ENCODE measurements at places on chromosomes 6 and 20.

DNA sequence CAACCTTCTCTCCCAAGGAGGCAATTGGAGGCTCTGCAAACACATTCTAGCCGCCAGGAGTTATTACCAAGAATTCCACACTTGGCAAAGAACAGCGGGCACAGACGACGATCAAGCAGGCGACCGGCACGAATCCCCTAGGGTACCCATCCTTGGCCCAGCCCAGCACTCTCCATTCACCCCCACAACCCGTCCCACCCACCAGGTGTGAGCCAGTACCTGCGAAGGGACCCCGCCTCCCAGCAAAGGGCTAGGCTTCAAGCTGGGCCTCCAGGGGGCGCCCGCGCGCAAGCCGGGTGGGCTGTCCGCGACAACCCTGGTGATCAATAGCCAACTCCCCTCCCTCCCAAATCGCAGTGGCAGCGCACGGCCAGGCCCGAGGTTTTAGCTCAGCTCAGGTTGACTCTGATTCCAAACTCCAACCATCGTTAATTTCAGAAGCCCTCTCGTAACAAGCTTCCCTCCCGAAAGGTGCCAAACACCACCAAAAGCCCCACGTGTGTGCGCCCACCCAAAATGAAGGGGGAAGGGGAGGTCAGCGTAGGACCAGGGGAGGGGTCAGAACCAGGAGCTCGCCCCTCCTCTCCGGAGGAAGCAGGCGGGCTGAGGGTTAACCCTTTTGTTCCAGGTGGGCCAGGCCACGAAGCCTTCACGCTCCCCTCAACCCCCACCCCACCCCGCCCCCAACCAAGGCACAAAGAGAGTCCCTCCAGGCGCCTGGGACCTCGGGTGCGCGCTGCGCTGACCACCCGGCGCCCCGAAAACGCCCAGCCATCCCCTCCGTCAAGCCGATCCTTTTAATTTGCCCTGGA is 2.1 kb downstream of the SALL4 start:
- peak; percentile 69 for DNase-seq

- no peak for DNase-seq
Measured at GRCh38 chr20:37630993-37631392, 62.8 kb upstream of the CTNNBL1 start.

GRCh38 chr6:90183587-90184333 is 112.9 kb downstream of the BACH2 start:
- no peak for DNase-seq

GRCh38 chr6:139448998-139449610 is 74.7 kb upstream of the CITED2 start:
- no peak for DNase-seq

- no peak for DNase-seq
Measured at GRCh38 chr20:444117-444516, 18.2 kb downstream of the TBC1D20 start.

GRCh38 chr6:71106276-71106675 is 149.4 kb upstream of the B3GAT2 start:
- no peak for DNase-seq

DNA sequence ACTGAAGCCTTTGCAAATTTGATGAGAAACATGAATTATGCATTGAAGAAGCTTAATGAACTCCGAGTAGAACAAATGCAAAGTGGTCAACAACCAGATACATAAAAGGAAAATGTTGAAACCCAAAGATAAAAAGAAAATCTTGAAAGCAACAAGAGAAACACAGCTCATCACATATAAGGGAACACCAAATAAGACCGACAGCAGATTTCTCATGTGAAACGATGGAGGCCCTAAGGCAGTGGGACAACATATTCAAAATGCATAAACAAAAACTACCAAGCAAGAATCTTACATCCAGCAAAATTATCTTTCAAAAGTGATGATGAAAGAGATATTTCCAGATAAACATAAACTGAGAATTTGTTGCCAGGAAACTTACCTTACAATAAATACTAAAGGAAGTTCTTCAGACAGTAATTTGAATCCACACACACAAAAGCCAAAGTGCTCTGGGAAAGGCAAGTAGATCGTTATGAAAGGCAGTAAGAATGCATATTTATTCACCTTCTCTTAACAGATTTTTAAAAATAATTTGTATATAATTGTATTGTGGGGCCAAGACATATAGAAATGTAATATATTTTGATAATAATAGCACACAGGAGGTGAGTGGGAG is 22.5 kb downstream of the SLC52A3 start:
- no peak for DNase-seq

- DNase-seq: no peak
Measured at GRCh38 chr6:36743032-36743431, 45.4 kb downstream of the RAB44 start.

- DNase-seq: no peak
Measured at GRCh38 chr6:2962004-2962403, 9.4 kb downstream of the SERPINB6 start.

GRCh38 chr6:147497472-147497871 is 11.0 kb upstream of the SAMD5 start:
- no peak for DNase-seq

GRCh38 chr6:144756469-144756868 is 471.3 kb downstream of the UTRN start:
- DNase-seq: no peak

DNA sequence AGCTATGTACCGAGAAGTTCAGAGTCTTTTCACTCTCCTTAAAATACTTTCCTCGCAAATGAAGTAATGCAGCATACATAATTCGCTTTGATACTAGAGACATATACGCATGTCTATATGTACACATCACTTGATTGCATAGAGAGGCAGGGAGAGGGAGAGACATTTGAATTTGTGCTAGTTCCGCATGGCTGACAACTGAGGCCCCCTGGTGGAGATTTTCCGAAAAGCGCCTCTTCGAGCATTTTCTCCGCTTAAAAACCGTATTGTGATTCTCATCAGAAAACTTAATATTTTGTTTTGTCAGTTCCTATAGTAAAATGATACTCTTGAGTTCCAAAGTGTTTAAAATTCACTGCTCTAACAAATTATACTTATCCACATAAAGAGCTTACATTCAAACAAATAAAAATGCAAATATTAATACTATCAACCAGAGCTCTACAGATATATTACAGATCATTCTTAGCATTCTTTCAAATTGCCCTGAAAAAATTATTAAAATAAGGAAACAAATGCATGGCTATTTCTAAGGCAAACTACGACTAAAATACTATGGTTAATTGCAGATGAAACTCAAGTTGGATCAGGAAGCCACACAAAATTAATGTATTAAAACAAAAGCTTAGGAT is 637 bp downstream of the MYLK4 start:
- peak; percentile 58 for DNase-seq

GRCh38 chr6:140276719-140277118 is 902.3 kb upstream of the CITED2 start:
- no peak for DNase-seq

DNA sequence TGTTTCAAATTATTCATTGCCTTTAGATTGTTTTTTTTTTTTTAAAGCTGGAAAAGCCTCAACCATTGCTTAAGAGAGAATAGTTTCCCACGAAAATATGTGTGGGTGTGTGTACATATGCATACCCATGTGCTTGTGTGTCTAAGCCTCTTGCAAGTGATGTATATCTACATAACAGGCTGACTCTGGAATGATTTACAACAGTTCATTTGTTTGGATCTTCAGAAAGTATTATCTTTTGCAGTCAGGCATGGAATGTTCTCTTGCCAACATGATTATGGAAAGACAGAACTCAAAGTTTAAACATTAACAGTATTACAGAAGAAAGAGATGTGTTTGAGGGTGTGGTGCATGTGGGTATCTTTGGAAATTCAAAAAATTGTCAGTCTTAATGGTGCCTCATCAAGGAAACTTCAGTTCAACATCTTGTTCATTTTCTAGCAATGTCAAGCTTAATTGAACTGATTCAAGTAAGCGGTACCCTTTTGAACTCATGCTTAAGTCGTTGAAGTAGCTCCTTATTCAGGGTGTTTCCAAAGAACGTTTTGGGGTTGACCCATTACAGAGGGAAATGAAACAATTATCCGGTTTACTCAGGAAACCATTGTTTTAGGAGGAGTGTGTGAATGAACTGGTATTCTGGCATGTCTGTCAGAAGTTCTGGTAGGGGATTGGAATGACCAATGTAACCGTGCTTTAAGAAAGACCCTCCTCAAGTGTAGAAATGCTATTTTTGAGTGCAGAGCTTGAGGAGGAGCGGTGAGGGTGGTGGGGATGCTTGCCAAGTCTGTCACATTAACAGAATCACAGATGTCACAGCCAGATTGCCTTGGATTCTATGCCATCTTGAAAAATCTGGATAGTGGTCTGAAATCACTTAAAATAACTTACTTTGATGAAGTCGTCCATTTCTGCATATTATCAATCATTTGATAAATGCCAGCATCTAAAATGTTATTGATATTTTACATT is 60.3 kb downstream of the ADGRG6 start:
- DNase-seq: no peak

DNA sequence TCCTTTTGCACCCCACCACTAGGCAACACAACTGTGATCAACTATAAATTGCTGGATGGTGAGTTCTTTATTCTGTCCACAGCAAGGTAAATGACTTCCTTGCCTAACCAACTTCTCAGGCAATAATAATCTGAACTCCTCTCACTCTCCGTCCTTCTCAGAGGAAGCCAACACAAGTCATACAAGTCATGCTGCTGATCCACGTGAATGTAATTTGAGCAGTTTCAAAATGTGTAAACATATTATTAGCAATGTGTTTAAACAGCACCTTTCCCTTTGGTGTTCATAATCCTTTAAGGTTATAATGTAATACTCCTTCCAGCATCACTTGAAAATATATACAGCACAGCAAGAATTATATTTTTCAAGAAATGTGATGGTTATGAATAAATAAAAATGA is 127.9 kb downstream of the QRSL1 start:
- DNase-seq: peak; percentile 56

DNA sequence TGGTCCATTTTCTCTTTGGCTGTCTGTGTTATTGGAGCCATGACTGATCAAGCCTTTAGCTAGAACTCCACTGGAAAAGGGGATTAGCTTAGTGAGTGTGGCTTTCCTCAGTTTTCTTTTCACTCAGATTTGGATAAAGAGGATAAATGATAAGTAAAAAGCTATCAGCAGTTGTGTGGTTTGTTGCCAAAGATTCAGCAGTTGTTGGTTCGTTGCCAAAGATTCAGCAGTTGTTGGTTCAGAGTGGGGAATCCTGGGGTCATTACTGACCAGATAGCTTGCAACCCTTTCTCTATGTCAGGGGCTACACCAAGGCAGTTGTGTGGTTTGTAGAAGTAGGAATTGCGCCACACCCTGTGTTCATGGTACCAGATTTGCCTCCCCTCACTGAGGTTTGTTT is 107.7 kb upstream of the SCP2D1 start:
- no peak for DNase-seq

- DNase-seq: no peak
Measured at GRCh38 chr20:25280574-25281535, 33.0 kb downstream of the PYGB start.

GRCh38 chr6:16540804-16541752 is 220.2 kb downstream of the ATXN1 start:
- no peak for DNase-seq

DNA sequence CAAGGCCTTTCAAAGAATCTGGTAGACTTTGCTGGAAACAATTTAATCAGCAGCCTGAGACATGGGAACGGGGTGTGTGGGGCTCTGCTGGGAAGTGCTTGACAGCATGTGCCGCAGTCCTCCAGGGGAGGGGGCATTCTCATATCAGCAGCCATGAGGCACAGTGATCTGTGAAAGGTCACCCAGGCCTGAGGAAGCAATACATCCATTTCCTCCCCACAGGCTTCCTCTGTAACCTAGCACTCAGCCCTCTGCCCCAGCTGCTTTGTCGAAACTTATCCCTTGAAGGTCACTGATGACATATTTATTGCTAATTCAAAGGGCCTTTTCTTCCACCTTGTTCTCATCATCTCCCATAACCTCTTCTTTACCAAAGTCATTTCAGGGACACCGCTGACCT is 103.3 kb downstream of the TNFAIP3 start:
- DNase-seq: no peak

- DNase-seq: no peak
Measured at GRCh38 chr6:31771992-31772358, 5.2 kb downstream of the VWA7 start.

DNA sequence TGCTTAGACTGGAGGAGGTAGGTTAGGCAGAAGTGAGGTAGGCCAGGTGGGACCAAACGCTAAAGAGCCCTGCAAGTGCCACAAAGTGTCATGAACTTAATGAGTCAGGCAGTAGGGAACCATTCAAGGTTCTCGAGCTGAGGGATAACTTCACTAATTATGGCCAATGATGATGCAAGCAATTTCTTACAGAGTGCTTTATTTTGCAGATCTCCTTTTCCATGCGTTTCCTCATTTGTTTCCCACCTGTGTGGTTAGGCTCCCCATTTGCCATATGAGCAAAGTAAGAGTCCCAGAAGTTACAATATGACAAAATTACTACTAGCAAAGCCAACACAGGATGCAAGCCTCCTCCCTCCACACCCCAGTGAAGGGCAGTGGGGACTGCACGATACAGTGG is 36.5 kb upstream of the PSMF1 start:
- DNase-seq: no peak

DNA sequence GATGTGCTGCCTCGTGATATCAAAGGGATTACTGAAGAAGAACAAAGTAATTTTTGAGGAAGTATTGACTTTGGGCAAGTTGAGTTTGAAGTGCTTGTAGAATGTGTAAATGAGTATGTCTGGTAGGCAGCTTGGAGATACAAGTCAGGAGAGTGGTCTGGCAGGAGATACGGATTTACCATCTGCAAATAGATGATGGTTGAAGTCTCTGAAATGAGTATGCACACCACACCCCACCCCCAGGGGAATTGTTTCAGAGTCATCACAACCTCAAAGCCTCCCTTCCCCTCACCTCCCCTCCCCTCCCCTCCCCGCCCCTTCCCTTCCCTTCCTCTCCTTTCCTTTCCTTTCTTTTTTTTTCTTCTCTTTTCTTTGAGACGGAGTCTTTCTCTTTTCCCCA is 16.4 kb upstream of the MCUR1 start:
- no peak for DNase-seq

DNA sequence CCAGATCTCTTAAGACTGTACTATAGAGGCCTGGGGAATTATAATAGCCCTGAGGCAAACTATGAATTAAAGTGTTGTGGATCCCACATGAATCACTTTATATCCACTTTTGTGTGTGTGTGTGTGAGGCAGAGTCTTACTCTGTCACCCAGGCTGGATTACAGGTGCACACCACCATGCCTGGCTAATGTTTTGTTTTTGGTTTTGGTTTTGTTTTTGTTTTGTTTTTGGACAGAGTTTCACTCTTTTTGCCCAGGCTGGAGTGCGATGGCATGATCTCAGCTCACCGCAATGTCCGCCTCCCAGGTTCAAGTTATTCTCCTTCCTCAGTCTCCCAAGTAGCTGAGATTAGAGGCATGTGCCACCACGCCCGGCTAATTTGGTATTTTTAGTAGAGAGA is 32.2 kb upstream of the MICB start:
- DNase-seq: no peak

DNA sequence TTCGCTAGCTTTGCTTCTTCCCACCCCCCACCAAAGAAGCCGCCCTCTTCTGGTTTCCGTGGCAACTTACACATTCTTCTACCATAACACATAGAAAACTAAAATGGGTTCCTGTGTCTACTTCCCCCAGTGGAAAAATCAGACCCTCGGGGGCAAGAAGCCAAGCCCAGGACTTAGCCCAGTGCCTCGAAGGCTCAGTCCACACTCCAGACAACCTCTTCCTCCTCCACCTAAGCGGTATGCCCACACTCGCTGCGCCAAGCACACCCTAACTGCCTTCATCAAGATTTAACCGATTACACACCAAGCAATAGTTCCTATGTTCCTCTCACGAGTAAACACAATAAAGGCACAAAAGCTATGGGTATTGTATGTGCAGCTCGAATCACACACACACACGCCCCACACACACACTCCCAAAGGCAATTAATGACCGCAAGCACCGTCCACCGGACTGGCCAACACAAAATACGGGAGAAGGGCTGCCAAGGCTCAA is 537 bp downstream of the PPIL4 start:
- DNase-seq: no peak

Data from NCI-H1436 (cell line).